Activated T-helper 2 cell treated with anti-CD3 and anti-CD28 coated beads, Interferon-gamma antibody, Interleukin-2, Interleukin-4, amounts not matched to agents 10 μg/mL and 5 μg/mL and 100 μg/mL, durations not matched to agents 14 hours and 24 hours and 36 hours (primary cell): ENCODE measurements at places on chromosomes 7 and 10. TPM values are rescaled to one million over a fixed set of nuclear protein-coding genes. Genes with fewer than 3 reads are reported as not detected.

Gene FGFR2
- total RNA-seq, result not detected in 2 replicates

Gene NPTX2
- 0.28 and 0.32 TPM in 2 replicates for total RNA-seq

Gene HMX3
- not detected in 2 replicates for total RNA-seq

DNA sequence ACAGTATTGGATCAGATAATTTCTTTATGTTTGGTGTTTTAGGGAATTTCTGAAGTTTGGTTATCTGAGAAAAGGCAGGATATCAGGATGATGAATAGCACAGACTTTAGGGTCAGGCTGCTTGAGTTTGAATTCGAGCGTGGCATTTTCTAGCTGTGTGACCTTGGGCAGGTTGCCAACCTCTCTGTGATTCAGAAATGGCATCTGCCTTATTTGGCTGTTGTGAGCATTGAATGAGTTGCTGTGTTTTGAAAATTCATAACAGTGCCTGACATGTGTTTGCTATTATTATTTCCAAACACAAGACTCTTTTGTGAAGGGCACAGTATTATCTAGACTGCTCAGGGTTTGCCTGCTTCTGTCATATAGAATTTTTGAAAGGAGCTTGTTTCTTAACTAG is 66.9 kb downstream of the NXPH1 start:
- DNase-seq, result no peak

DNA sequence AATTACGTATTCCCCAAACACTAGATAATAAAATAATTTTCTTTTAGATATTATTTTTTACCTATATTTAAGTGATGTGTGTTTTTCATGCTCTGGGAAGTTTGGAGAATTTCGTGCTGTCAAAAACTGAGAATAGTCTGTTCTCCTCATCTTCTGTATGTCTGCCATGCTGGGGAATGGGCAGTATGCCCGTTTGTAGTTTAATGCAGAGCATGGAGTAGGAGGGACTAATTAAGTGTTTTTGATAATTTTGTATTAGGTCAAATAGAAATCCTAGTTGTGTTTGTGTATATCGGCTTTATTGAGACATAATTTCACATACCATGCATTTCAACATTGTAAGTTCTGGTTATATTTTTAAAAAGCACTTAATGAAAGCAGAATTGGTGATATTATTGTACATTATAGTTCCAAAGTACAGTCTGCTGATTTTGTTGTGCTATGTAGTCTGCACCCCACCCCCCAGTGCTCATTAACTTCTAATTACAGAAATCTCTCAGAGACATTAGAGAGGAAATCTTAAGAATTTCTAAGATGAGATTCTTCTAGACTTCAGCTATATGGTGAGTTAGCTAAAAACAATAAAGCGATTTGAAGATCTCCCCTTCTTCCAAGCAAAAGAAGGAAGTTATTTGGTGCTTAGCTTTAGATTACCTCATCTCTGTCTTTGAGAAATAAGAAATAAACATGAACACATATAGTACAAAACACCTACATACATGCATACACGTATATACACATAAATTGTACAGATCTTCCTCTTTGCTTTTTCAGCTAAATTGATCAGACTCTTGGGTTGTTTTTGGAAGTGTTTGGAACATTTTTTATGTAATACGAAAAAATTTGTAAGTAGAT is 22.2 kb downstream of the ZRANB1 start:
- no peak for DNase-seq

GRCh38 chr7:40101201-40101600 is 33.2 kb downstream of the MPLKIP start:
- DNase-seq, result no peak

DNA sequence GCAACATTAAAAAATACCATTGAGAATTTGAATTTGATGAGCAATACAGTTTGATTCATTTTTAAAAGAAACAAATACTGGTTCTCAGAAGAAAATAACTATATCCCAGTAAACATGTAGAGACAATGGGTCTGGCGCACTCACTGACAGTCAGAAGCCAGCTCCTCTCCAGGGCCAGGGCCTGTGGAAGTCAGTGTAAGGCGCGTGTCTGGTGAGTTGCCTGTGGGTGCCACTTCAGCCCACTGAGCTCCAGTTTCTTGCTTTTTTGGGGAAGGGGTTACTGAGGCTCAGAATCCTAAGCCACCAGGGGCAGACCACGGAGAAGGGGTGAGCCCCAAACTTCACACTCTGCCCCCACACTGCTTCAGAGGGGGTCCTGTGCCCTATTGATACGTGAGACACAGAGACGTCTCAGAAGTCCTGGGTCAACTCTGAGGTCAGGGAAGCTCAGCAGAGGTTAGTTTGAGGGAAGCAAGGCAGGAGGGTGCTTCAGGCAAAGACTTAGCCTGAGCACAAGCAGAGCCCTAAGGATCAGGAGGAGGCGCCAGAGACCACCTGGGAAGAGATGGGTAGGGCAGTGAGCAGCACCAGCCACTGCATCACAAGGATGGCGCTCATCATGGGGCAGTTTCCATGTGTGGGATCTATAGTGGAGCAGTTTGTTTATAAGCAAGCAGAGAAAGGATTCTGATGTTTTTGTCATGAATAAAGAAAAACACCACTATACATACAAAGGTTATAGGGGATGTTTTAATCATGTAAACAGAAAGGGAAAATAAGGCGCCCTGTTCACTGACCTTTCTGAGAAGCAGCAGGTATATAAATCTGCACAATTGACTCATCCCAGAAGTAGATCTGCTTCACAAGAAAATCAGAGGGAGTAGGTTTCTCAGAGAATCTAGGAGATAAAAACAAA is 95.7 kb downstream of the PKD1L1 start:
- DNase-seq, result no peak

Gene ST8SIA6
- total RNA-seq, result not detected in 2 replicates
